Hair follicle dermal papilla cell (primary cell): ENCODE measurements at places on chromosomes 7 and 10. TPM values are rescaled to one million over a fixed set of nuclear protein-coding genes. Genes with fewer than 3 reads are reported as not detected.

STEAP2 gene
- total RNA-seq: 42.9 and 50.0 TPM in 2 replicates

LRRD1 gene
- total RNA-seq: 0.16 TPM in 1 of 2 replicates, not detected in the other

UPK3BL1 gene
- total RNA-seq: 7.4 and 15.4 TPM in 2 replicates

GPNMB gene
- 284 and 331 TPM in 2 replicates for total RNA-seq

GPR141 gene
- total RNA-seq: not detected in 2 replicates

DNAJC12 gene
- 0.32 and 1.1 TPM in 2 replicates for total RNA-seq

NKX6-2 gene
- total RNA-seq: not detected in 2 replicates

SORBS1 gene
- 0.49 TPM in 2 replicates for total RNA-seq

SEMA3D gene
- total RNA-seq: 32.7 and 40.4 TPM in 2 replicates

KLF14 gene
- 0.12 TPM in 1 of 2 replicates, not detected in the other for total RNA-seq

CYP3A4 gene
- not detected in 2 replicates for total RNA-seq

OR6V1 gene
- total RNA-seq: not detected in 2 replicates

EN2 gene
- not detected in 2 replicates for total RNA-seq

FAM237B gene
- total RNA-seq: not detected in 2 replicates

PTPN20 gene
- 3.8 and 5.2 TPM in 2 replicates for total RNA-seq

ANTXRL gene
- not detected in 2 replicates for total RNA-seq

YAE1 gene
- 20.0 and 22.2 TPM in 2 replicates for total RNA-seq

GAD2 gene
- total RNA-seq: not detected in 2 replicates

CALCR gene
- total RNA-seq: not detected in 2 replicates

PCDH15 gene
- total RNA-seq: 0.36 and 0.65 TPM in 2 replicates

CAMK2B gene
- not detected in 2 replicates for total RNA-seq

SLC25A40 gene
- total RNA-seq: 9.1 and 9.2 TPM in 2 replicates

MARCHF5 gene
- total RNA-seq: 10.3 and 12.3 TPM in 2 replicates

RBM20 gene
- 0.12 and 0.16 TPM in 2 replicates for total RNA-seq

AASS gene
- 24.4 and 27.7 TPM in 2 replicates for total RNA-seq

HOXA5 gene
- total RNA-seq: not detected in 2 replicates

C10orf62 gene
- total RNA-seq: 0.49 TPM in 1 of 2 replicates, not detected in the other

LIPM gene
- not detected in 2 replicates for total RNA-seq

AGR2 gene
- not detected in 2 replicates for total RNA-seq

FZD1 gene
- 43.2 and 43.6 TPM in 2 replicates for total RNA-seq

GSDME gene
- 29.5 and 34.7 TPM in 2 replicates for total RNA-seq

CHRM2 gene
- total RNA-seq: 0.16 TPM in 1 of 2 replicates, not detected in the other

COL1A2 gene
- total RNA-seq: 7,182 and 10,219 TPM in 2 replicates

DNA2 gene
- 3.2 and 3.4 TPM in 2 replicates for total RNA-seq

MYL7 gene
- not detected in 2 replicates for total RNA-seq

MACC1 gene
- 0.16 and 0.24 TPM in 2 replicates for total RNA-seq

ZNF37A gene
- total RNA-seq: 13.4 and 19.8 TPM in 2 replicates

LRRC27 gene
- 18.8 and 19.8 TPM in 2 replicates for total RNA-seq

DNAH11 gene
- 0.32 TPM in 1 of 2 replicates, not detected in the other for total RNA-seq

SHTN1 gene
- 3.3 and 4.4 TPM in 2 replicates for total RNA-seq

BMI1 gene
- 42.6 and 44.3 TPM in 2 replicates for total RNA-seq

BHLHA15 gene
- total RNA-seq: not detected in 2 replicates

AS3MT gene
- total RNA-seq: 9.9 and 14.6 TPM in 2 replicates

MMRN2 gene
- 1.5 and 1.6 TPM in 2 replicates for total RNA-seq

C1GALT1 gene
- total RNA-seq: 40.9 and 47.5 TPM in 2 replicates

TMEM229A gene
- not detected in 2 replicates for total RNA-seq
